ENCODE measurements at places on chromosomes 4 and X. TPM values are rescaled to one million over a fixed set of nuclear protein-coding genes. Genes with fewer than 3 reads are reported as not detected.

Gene TCEAL6
- not detected for total RNA-seq

Gene GAGE12J
- total RNA-seq: not detected

Gene RRH
- not detected for total RNA-seq

Gene ADH1A
- total RNA-seq: 0.20 TPM

Gene UVSSA
- 53.7 TPM for total RNA-seq

Gene TMPRSS11F
- total RNA-seq: not detected

Gene GATB
- 9.6 TPM for total RNA-seq

Gene GYPB
- total RNA-seq: not detected

Gene ADGRL3
- 0.09 TPM for total RNA-seq

Gene SLC6A14
- total RNA-seq: not detected

Gene HHIP
- total RNA-seq: 0.85 TPM

Gene ARHGAP4
- total RNA-seq: 468 TPM
